ENCODE measurements at places on chromosomes 5 and 9.

DNA sequence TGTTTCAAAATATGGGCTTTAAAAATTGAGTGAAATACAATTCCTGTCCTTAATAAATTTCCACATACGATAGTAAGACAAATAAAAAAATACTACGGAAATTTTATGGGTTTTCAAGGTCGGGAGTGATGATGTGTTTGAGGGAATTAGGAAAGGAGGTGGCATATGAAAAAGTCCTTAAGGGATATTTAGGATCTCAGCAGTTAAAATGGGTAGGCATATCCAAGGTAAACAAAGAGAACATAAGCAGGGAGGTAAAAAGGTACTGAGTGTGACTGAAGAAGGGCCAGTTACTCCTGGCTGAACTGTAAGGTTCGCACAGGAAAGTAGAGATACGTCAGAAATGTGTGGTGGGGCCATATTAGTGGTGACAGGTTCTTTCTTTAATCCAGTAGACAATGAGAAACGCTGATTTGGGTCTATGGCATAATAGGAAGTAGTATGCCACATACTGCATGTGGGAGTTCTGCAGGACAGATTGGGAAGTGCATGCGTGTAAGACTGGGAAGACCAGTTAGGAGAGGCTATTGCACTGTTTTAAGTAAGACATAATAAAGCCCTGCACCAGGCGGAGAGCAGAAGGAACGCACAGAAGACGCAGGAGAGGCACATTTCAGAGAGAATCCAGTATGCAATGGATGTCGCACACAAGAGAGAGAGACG, 937 bp upstream of the HMGCR start:
- DNase-seq = no peak

DNA sequence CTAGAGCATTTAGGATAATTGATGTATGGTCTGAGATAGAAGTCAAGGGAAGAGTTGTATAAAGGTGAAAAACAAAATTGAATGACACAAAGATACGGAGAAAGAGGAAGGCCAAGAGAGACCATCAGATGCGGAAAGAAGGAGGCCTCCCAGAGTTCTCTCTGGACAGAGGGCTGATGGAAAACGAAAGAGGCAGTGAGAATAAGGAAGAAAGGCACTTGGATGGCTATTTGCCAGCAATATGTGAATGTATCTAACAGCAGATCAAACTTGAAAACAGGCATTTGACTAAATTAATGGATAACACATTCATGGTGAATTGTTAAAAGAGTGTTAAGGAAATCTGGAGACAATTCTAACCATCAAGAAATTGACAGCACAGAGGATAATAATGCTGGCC, 2.4 kb upstream of the DOCK8 start:
- DNase-seq = no peak

DNA sequence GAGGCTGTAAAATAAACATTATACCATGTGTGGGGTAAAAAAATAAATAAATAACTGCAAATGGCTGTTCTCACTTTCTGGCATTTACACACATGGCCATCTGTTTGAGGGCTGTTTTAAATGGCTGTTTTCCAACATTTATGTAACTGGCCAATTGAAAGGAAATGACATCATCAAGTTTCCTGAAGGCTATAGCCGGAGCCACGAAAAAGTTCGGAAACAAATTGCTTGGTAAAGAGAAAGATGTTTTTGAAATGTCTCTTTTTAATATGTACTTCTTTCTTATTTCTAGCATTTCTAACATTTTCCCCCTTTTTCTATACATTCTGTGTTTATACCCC, 95.4 kb upstream of the DAB2 start:
- DNase-seq = no peak

GRCh38 chr5:100789694-100790093, 113.4 kb downstream of the ST8SIA4 start:
- DNase-seq = no peak

- no peak for DNase-seq
Measured at GRCh38 chr5:142915813-142916424, 145.7 kb downstream of the ARHGAP26 start.

GRCh38 chr9:98708103-98708932, 417 bp downstream of the GABBR2 start:
- DNase-seq = no peak

- DNase-seq = no peak
Measured at GRCh38 chr5:172104021-172104420, 84.0 kb downstream of the STK10 start.

- DNase-seq = no peak
Measured at GRCh38 chr5:80357671-80358070, 37.9 kb downstream of the SPZ1 start.

DNA sequence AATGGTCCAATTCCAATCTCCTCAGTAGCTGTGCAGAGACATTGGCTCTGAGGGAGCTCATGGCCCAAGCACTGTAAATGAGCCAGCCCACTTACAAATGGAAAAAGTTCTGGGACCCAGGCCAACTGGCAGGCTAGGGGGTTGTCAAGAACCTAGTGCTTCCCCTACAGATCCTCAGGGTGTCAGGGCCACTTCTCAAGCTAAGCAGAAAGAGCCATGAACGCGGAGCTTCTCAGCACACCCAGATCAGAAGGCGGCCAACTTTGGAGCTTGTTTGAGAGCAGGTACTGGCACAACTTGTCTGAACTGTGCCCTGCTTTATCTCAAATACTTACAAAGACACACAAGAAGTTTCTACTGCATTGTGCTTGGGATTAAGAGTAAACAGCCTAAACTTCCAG, 17.5 kb downstream of the TLE1 start:
- no peak for DNase-seq

GRCh38 chr5:76818844-76819831, at the start of gene F2RL1:
Gene F2RL1, plus strand, starts transcription at chr5:76819030. Its CDS starts 153 bp downstream, at chr5:76819183.
- DNase-seq = no peak

DNA sequence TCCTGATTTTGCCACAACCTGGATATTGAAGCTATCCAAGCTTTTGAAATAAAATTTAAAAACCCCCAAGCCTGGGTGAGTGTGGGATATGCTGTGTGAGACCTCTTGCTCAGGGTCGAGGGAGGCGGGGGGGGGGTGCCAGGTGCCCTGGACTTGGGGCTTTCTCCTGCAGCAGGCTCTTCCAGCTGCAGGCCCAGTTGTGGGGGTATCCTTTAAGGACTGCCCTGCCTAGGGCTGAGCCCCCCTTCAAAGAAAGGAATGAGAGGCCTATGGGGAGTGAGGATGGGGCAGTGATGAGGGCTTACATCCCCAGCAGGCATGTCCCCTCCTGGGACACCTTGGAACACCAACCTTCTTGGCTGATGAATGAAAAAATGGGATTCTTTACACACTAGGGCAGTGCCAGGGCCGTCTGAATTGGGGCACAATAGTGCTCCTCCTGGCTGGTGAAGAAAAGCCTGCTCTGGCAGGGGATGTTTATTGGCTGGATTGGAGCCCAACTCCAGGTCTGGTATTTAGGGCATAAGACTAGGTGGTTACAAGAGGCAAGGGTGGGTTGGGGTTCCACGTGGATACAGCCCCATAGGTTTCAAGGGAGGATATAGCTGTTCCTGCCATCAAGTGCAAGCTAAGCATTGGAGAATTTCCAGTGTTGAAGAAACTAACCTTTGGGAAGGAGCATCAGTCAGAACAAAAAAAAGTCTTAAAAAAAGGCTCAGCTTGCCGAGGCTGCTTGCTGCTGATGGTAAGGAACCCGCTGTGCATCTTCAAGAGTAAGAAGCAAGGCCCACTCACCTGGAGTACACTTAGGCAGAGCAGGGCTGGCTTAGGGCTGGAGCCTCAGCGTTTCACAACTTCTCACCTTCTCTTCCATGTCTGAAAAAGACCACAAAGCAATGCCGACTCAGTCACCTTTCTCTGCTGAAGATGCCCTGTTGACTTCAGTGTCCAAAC, 7.0 kb downstream of the HNRNPAB start:
- DNase-seq = no peak

- DNase-seq = no peak
Measured at GRCh38 chr5:150651924-150652671, 9.0 kb upstream of the MYOZ3 start.

DNA sequence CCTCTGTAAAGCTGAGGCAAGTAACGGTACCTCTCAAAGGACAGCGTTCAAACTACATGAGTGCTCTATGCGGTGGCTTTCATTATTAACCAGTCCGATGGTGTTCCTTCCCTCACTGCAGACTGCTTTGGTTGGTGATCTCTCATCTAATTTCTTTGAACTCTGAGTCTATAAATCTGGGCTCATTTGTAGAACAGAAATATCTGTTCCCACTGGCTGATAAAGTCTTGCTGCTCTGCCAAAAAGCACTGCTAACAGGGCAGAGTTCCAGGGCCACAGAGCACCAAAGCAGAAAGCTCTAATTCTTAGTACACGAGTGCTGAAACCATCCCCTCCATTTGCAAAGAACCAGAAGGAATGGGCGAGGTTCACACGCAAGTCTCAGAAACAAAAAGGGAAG, 81.9 kb downstream of the MED27 start:
- DNase-seq = no peak

DNA sequence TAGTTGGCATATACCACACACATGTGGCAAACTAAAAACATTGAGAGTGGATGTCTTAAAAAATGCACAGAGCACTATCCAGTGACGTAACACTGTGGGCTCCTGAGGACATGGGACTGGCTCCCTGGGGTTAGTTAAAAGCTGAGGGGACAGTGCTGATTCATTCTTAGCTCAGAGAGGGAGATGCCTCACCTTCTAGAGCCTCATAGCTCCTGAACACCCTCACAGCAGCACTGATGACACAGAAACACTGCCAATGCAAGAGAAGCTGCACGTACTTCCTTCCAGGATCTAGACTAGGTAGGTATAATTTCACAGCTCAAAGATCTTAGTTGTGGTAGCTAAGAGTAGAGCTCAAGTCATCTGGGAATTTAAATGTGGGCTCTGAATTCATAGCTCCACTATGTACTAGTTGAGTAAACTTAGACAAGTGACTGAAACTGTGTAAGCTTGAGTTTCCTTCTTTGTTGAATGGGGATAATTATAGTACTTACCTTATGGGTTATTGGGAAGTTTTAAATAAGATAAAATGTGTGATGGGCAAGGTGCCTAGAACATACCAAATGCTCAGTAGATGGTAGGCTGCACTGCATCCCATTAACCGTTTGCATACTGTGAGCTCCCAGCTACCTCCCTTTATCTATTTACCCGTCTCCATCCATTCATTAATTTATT, 279.9 kb downstream of the ASTN2 start:
- no peak for DNase-seq

GRCh38 chr5:22539762-22540161, 313.4 kb downstream of the CDH12 start:
- no peak for DNase-seq

DNA sequence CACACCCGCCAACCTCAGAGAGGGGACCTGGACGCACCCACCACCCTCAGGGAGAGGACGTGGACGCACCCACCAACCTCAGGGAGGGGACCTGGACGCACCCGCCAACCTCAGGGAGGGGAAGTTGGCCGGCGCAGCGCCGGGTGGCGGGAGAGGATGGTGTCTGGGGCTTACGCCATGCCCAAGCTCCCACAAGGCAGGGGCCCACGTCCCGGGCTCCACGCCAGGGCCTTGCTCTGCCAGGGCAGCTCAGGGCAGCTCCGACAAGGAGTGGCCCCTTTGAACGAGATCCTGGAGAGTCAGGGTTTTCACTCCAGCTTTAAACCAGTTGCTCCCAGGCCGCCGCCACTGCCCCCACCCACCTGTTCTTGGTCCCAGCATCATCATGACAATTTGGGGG, 32.2 kb upstream of the SLC12A7 start:
- no peak for DNase-seq

- no peak for DNase-seq
Measured at GRCh38 chr9:19032406-19032805, 603 bp downstream of the SAXO1 start.

DNA sequence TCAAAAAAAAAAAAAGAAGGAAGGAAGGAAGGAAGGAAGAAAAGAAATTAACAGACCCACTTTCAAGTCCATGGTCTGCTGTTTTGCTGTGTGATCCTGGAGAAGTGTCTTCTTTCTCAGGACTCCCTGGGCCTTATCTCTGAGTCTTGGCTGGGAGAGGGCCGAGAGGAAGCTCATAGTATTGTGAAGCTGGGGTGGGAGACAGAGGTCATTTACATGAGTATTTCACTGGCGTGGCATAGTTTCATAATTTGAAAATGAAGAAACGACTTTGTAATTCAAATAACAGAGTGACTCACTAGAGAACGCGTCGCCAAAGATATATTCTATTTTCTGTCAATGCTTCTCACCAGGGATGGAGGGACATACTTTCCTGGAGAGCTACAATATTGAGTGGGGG, 2.4 kb upstream of the C9orf50 start:
- no peak for DNase-seq

DNA sequence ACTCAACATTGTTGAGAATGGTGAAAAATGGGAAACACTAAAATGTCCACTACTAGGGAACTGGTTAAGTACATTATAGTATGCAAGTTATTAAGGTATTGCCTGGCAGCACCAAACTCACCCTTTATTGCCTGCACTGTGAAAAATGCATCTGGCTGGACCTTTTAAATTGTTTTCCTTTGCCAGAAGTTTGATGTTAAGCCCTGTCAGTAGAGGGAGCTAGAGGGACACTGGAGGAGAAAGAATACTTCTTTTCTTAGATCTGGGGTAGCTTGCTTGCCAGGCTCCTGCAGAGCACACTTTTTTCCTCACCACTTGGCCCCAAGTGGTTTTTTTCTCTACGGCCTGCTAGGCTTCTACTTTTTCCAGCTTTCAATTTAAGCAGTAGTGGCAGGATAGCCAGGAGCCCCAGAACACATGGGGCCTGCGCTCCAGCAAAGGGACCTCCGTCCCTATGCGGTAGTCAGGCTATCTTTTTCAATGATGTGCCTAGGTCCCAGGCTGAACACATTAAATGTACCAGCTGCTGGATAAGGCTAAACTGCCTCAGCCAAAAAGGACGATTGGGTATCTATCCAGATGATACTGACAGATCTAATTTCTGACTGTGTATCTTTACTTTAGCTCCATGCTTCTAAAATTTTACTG, 8.0 kb upstream of the HABP4 start:
- no peak for DNase-seq

DNA sequence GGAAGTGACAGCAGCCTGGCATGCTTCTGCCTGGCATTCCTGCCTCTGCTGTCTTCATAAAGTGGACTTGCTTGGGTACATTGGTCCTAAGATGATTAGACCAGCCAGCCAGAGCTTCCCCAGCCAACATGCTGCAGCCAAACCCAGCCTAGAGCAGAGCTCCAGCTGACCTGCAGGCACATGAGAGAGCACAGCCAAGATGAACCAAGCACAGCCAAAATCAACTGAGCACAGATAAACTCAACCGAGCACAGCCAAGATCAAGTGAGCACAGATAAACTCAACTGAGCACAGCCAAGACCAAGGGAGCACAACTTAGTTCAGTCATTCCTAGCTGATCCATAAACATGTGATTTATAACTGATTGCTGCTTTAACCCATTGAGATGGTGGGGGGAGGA, 266.5 kb downstream of the MSX2 start:
- no peak for DNase-seq

GRCh38 chr5:43141211-43141610, 20.5 kb downstream of the ZNF131 start:
- DNase-seq = no peak

All from activated gamma-delta T cell treated with anti-CD3 and anti-CD28 coated beads, Interleukin-2, amount 50 U/mL, for 16 hours (primary cell).